ENCODE measurements at places on chromosomes 7 and 10.

GRCh38 chr7:143391462-143392404, 10.6 kb downstream of the ZYX start:
- DNase-seq: peak; percentile 94

DNA sequence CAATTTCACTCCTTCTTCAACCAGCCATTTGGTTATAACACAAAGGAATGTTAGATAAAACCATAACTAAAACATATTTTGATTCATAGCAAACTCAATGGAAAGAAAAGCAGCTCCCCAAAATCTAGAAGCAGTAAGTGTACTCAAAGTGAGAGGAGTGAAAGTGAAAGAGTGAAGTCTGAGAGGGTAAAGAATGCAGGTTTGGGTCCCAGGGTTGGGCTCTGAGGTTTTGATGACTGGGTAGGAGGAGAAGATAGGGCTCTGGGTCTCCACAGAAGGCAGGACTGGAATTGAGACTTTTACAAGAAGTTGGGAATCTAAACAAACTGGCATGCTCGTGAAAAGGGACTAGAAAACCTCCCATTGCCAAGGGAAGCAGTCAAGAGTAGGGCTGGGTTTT, 85.4 kb upstream of the RSU1 start:
- DNase-seq: no peak

GRCh38 chr10:117884093-117884492, 162.6 kb downstream of the RAB11FIP2 start:
- DNase-seq: no peak

GRCh38 chr7:74403521-74404387, 50.0 kb upstream of the GTF2IRD1 start:
- no peak for DNase-seq

DNA sequence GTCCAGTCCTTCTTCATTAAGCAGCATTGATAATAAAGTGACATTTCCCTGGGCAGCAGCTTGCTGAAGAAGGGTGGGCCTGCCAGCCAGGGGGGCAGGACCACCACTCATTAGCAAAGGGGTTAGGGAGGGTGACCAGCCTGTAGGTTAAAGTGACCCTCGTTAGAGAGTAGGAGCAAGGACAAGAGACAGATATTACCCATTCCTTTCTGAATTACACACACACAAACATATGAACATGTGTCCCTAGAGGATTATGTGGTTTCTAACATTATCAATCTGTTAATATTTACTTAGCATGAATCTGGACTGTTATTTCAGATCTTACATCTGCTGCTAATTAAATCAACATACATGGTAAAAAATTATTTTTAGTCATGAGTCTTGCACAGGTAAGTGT, 88.9 kb downstream of the CTTNBP2 start:
- DNase-seq: no peak

- DNase-seq: no peak
Measured at GRCh38 chr7:98562381-98562823, 54.7 kb upstream of the NPTX2 start.

DNA sequence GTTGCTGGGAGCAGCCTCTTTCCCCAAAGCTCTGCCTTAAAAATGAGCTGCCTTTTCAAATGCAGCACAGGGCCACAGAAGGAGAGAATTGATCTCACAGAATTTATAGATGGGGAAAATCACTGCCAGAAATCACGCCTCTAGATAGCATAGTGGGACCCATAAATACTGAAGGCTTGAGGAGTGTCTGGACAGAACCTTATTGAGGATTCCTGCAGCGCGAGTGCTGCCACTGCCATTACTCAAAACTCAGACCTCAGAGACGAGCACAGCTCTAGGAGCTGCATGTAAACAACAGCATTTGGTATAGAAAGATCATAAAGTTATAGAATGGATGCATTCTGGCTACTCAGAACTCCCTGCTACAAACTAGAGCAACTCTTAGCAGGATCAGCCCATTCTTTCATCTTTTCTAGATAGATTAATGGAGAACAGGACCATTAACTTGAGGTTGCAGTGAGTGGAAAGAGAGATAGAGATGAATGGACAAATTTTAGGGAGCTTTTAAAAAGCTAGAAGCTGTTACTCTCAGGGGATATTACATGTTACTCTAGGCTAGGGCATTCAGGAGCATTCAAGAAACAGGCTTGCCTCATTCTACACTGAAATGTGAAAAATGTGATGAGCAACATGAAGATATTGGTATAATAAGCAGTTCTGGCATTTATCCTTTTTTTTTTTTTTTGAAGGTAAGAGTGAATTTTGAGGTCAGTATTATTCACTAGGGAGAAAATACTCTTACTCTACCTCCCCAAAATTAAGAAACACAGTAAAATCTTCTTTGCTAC, 267.2 kb upstream of the SLC26A5 start:
- no peak for DNase-seq

DNA sequence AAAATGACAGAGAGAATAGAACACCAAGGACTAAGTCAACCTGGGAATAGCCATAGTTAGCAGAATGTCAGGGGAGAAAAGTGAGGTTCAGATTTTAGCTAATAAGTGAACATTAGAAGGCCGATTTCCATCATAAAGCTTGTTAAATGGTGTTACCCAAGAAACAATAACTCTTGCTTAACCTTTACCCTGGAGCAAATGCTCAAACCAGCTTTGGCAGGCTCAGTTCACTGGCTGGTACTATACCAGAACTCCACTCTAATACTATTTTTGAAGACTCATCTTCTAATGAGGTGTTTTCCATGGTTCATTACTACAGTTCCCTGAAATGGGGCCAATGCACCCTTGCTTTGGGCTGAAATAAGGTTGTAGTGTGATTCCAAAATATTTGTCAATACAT, 61.3 kb downstream of the RNLS start:
- DNase-seq: no peak

GRCh38 chr10:24255881-24256311, 47.0 kb downstream of the KIAA1217 start:
- DNase-seq: no peak

DNA sequence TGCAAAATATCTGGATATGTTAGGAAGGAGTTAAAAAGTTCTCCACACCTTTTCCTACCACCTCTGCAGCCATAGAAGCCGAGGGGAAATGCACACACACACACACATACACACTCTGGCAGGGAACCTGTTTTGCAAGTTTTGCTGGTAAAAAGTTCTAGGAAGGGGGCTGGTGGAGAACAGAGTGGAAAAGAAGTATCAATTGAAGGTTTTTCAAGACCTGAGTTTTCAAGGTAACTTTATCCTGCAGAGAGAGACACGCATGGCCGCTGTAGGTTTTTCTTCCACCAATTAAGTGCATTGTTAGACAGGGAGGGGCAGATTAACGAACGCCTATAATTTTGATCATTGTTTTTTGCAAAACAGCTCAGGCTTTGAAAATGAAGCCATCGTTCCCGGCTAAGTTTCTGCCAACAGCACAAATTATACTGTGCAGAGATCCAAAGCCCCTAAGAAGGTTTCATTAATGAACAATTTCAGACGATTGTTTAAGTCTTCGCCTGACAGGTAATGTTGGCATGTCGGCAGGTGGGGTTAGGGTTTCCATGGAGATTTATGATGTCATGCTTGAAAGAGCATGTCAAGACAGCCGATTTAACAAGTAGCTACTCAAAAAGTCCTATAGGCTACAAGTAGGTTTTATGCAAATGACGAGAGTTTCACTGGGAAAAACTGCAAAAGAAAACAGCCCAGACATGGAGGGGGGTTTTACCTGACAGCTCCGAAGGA, 29.7 kb downstream of the KIAA1217 start:
- DNase-seq: no peak

- DNase-seq: no peak
Measured at GRCh38 chr7:46205478-46205877, 284.4 kb upstream of the IGFBP3 start.

- DNase-seq: no peak
Measured at GRCh38 chr10:96456296-96456840, 57.4 kb downstream of the TLL2 start.

GRCh38 chr10:106399112-106399511, 765.4 kb downstream of the SORCS1 start:
- no peak for DNase-seq

- no peak for DNase-seq
Measured at GRCh38 chr10:58820386-58820785, 307.7 kb downstream of the BICC1 start.

GRCh38 chr10:30758338-30758737, 128.8 kb upstream of the LYZL2 start:
- no peak for DNase-seq

GRCh38 chr7:112869111-112869774, 79.0 kb upstream of the TMEM168 start:
- DNase-seq: peak; percentile 22

DNA sequence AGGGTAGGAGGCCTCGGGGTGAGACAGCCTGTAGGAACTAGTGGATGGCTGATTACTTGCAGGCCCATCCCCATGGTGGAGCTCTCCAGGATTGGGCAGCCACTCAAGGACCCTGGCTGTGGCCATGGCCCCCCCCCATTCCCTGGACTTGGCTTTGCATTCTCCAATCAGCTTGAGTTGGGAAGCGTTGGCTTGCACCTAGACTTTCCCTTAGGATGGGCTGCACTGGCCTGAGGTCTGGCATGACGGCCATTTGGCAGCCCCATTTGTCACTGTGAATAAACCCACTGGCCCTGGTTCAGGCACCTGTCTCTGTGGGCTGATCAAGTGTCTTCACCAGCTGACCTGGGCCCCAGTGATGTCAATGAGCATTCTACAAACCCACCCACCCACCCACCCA, 41.4 kb downstream of the RAMP3 start:
- no peak for DNase-seq

DNA sequence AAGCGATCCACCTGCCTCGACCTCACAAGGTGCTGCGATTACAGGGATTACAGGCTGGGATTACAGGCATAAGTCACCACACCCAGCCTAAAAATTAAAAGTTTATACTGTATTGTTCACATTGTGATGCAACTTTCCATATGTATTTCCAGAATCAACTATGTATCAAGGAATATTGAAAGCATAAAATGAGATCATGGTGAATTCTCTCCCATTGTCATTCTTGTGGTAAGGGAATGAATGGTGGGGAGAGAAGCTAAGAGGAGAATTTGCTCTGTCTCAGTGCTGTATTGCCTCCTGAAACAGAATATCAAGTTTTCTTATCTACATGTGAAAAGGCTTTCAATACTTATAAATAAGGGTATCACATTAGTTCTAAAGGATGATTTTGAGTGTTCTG, 81.7 kb downstream of the CD36 start:
- no peak for DNase-seq

- DNase-seq: no peak
Measured at GRCh38 chr7:50696810-50697582, 85.7 kb downstream of the GRB10 start.

- no peak for DNase-seq
Measured at GRCh38 chr7:553636-554111, 34.0 kb upstream of the PDGFA start.

- DNase-seq: no peak
Measured at GRCh38 chr7:116497708-116498107, 1.8 kb upstream of the CAV2 start.

- DNase-seq: no peak
Measured at GRCh38 chr10:4070184-4070583, 285.2 kb upstream of the KLF6 start.

DNA sequence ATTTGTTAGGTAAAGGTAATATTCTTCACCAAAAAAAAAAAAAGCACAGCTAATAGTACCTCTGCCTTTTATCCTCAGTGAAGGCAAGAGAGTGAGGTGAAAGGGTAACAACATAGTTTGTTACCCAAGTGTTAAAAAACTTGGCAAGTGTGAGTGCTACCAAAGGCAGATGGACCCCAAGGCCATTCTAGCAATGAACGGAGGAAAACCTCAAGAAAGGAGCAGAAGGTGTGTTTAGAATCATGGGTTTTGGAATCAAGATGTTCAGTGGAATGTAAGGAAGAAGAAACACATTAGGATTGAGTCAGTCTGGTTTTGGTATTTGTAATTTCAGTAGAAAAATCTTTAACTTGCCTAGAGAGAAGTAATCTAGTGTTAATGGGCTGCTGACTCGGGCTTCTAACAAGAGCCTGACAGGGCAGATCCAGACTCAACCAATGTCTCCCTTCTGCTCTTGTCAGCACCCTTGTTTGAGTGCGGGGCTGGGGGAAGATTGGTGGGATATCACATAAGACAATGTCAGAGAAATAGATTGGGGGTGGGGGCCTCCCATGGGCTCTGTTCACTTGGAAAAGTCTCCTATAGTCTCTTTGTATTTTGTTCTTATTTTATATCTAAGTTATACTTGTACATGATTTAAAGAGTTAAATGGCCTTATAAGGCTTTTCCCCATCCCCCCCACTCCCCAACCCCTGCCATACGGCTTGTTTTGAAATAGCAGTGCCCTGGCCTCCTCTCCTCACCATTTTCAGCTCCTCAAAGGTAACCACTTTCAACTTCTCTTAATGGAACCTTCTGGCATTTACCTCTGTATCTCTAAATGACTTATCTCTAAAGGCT, 44.4 kb downstream of the SCD start:
- DNase-seq: no peak

DNA sequence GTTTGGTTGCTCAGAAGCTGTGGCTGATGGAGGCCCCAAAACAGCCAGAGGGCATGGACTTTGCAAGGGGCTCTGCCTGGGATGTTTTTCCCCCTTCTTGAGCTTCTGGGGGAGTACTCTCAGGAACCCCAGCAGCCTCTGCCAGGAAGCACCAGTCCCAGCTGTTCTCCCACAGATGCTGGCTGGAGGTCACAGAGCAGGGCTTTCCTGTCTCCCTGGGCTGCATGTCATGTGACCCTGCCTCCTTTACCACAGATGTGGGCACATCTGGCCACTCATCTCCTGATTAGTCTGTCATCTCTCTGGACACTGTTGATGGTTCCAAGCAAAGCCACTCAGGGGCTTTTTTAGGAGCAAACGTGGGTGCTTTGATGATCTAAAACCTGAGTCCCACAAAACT, 136.7 kb downstream of the NEURL1 start:
- DNase-seq: no peak

- no peak for DNase-seq
Measured at GRCh38 chr7:28397141-28397540, 15.2 kb upstream of the CREB5 start.

DNA sequence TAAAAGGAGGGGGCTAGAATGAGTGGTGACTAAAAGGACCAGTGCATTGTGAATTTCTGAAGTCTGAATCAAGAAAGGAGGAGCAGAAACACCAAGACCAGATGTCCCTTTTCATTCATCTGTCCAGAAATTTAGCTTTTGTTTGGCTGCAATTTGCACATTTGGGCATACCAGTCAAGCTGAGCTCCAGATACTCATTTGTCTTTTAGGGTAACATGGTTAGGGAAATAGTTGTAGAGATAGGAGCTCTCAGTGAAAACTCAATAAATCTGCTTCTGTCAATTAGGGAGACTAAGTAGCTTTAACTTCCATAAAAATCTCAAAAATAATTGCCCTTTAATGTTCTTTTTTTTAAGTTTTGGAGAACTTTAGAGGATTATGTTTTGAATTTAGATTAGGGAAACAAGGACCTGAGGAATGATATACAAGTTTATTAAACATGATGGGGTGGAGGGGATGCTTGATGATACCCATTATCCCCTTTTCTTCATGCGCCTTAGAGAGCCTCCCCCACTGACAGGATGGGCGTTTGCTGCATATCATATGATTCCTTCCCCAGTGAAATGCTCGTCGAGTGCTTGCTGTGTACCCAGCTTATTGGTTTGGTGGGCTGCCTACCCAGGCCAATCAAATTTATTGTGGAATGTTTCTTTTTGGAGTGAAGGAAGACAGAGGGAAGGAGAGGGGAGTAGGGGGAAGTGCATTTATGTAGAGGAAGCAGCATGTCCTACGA, 50.7 kb upstream of the RPA3 start:
- DNase-seq: no peak

GRCh38 chr10:69630651-69631400, 779 bp downstream of the FAM241B start:
- no peak for DNase-seq

GRCh38 chr10:122239578-122240257, 31.4 kb upstream of the BTBD16 start:
- no peak for DNase-seq

- no peak for DNase-seq
Measured at GRCh38 chr10:43842072-43842471, 193.4 kb upstream of the ZNF32 start.

All from hepatic stellate cell (primary cell).